ENCODE measurements at places on chromosomes 7 and 10. TPM values are rescaled to one million over a fixed set of nuclear protein-coding genes. Genes with fewer than 3 reads are reported as not detected.

Gene INA
- 0.47 TPM for total RNA-seq

Gene SEPTIN7
- 181 TPM for total RNA-seq

Gene CTAGE4
- 0.32 TPM for total RNA-seq

Gene TBXAS1
- 2.1 TPM for total RNA-seq

Gene MRLN
- total RNA-seq: not detected

Gene SPACDR
- total RNA-seq: 0.17 TPM

Gene CYP2C8
- under 0.01 TPM for total RNA-seq

Gene COBL
- not detected for total RNA-seq

Gene DNAH11
- under 0.01 TPM for total RNA-seq

Gene DOCK4
- total RNA-seq: 10.4 TPM

Gene COL1A2
- total RNA-seq: 4,873 TPM

Gene NAT16
- not detected for total RNA-seq

Gene KIF11
- 5.7 TPM for total RNA-seq

Gene UFSP1
- total RNA-seq: 2.7 TPM

Gene BLNK
- total RNA-seq: 0.09 TPM

Gene C10orf88
- total RNA-seq: 11.2 TPM

Gene LIPF
- total RNA-seq: not detected

Gene EPO
- not detected for total RNA-seq

Gene C10orf71
- not detected for total RNA-seq

Gene TEX47
- total RNA-seq: not detected

Gene ADCYAP1R1
- total RNA-seq: not detected

Gene PIK3CG
- not detected for total RNA-seq

Gene OPN1SW
- total RNA-seq: not detected

Gene PRDX3
- total RNA-seq: 126 TPM

Gene SHTN1
- 1.2 TPM for total RNA-seq

Gene NUTM2E
- not detected for total RNA-seq

Gene CALCR
- total RNA-seq: not detected

Gene GIMAP2
- total RNA-seq: 0.17 TPM

Gene C7orf25
- total RNA-seq: 6.6 TPM

Gene EPHA1
- total RNA-seq: 0.09 TPM

Gene PITX3
- total RNA-seq: 0.16 TPM

Gene TAS2R3
- 1.3 TPM for total RNA-seq

Gene DRGX
- not detected for total RNA-seq

Gene CNTNAP2
- not detected for total RNA-seq

Gene KAZALD1
- total RNA-seq: 84.3 TPM

Gene SLC26A5
- total RNA-seq: not detected

Gene RBP4
- total RNA-seq: not detected
